Glutamatergic neuron (in vitro differentiated cells): ENCODE measurements at places on chromosomes 1 and 21.
A peak's percentile ranks its signal among the peaks of the same experiment; 100 is the strongest.

DNA sequence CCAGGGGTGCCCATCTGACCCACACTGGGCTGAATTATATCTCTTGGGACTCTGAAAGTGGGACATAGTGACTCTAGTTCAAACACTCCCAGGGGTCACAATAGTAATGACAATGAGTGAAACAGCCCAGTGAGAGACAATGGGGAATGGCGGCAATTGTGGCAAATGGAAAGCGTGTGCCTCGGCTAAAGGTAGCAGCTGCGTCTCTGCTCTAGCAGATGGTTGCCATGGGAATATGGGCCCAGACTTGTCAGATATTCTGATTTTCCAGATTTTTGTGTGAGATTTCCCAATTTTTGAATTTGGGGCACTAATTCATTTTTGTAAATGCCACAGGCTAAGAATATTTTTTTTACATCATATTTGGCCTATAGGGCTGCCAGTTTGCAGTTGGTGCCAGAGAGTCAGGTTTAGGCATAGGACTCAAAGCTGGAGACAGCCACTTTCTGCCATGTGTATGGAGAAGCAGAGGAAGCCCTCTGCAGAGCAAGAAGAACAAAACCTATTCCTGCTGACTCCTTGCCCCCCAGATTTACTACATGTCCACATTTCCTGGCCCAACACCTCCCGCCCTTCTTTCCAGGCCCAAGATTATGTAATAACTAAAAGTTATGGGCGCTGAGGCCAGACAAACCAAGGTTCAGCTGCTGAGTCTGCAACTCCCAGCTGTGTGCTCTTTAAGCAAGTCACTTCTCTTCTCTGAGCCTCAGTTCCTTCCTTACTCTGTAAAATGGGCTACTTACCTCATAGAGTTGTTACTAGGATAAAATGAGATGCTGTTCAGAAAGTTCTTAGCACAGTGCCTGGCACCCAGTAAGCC, 21.6 kb upstream of the PTP4A2 start:
- DNase-seq: no peak

GRCh38 chr1:92709738-92710137, 75.2 kb downstream of the EVI5 start:
- peak; percentile 23 for DNase-seq

DNA sequence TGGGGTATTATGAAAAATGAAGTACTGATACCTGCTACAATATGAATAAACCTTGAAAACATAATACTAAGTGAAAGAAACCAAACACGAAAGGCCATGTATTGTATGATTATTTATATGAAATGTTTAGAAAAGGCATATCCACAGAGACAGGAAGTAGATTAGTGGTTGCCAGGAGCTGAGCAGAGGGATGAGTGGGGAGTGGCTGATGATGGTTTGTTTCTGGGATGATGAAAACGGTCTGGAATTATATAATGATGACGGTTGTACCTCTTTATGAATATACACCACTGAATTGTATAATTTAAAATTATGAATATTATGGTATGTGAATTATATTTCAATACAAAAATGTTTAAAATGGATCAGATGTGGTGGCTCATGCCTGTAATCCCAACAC, 63.8 kb upstream of the MPC2 start:
- no peak for DNase-seq

- DNase-seq: no peak
Observed at GRCh38 chr1:58709540-58710175, 9.8 kb upstream of the MYSM1 start.

DNA sequence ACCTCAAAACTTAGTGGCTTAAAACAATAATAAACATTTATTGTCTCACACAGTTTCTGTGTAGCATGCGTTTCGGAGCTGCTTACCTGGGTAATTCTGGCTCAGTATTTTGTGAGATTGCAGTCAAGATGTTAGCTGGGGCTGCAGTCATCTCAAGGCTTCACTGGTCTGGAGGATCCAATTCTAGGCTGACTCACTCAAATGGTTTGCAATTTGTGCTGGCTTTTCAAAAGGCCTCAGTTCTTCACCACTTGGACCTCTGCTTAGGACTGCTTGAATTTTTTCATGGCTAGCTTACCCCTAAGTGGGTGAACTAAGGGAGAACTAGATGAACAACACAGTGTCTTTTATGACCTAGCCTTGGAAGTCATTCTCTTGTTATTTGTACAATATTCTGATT, 21.0 kb downstream of the XPR1 start:
- no peak for DNase-seq

GRCh38 chr1:199855580-199855979, 171.9 kb upstream of the NR5A2 start:
- DNase-seq: no peak

DNA sequence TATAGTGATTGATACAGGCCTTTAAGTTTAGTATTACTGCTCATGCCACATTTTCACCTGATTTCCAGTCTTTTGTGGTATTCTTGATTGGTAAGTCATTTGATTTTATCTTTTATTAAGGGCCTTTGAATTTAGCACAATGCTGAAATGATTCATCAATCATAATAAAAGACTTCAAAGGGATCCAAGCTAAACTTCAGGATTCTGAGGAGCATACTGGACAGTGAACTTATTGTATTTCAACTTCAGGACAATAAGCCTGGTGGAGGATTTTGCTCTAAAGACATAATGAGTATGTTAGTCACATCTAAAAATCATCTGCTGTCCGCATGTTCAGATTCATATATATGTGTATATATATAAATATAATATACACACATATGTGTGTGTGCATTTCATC, 233.3 kb downstream of the SETD4 start:
- DNase-seq: no peak

GRCh38 chr1:51570063-51570710, 46.7 kb upstream of the OSBPL9 start:
- DNase-seq: no peak

- no peak for DNase-seq
Observed at GRCh38 chr1:73401666-73402065, 796.3 kb downstream of the LRRIQ3 start.

- DNase-seq: no peak
Observed at GRCh38 chr1:62325081-62325480, 5.8 kb upstream of the KANK4 start.

- DNase-seq: no peak
Observed at GRCh38 chr1:244173769-244174168, 122.7 kb downstream of the ZBTB18 start.

- no peak for DNase-seq
Observed at GRCh38 chr1:200207711-200208126, 180.2 kb downstream of the NR5A2 start.

- DNase-seq: no peak
Observed at GRCh38 chr1:35706846-35707600, 11.7 kb downstream of the C1orf216 start.

DNA sequence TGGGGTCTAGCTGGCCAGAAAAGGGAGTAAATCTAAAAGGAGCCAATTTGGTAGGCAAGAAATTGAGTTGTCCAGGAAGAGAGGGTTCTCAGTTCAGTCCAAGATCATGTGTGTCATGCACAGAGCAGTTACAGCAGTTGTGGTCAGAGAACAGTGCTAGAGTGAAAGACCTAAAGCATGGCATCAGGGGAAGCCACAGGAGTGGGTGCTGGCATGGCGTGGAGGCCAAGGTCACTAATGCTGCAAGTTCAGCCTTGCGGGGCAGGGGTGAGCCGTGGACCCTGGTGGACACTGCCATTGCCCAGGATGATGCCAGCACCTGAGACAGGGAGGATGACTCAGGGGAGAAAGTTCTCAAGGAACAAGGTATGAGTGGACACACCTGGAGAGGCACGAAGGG, 16.6 kb upstream of the TMEM125 start:
- DNase-seq: no peak

DNA sequence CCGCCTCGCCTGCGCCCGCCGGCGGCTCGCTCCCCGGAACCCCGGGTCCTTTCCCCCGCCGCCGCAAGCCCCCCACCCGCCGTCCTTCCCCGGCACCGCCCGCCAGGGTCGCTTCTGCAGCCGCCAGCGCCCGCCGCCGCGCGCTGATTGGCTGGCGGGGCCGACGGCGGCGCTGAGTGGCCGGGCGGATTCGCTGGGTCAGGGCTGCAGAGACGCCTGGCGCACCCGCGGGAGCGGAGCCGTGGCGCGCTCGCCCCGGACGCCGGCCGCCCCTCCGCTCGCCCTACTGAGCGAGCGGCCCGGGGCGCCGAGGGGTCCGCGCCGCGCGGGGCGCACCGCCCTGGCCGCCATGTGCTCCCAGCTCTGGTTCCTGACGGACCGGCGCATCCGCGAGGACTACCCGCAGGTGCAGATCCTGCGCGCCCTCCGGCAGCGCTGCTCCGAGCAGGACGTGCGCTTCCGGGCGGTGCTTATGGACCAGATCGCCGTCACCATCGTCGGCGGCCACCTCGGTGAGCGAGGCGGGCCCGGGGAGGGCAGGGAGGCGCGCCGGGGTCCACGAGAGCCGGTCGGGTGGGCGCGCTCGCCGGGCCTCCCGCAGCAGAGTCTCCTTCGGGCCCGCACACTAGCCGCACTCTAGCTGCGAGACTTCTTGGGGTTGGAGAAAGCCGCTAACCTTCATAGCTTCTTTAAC, at the start of gene RIMKLA:
TSS of gene RIMKLA (plus strand) at position 207 of the 694 bp plus-strand sequence. CDS start at position 350, 143 bp downstream.
- peak; percentile 84 for DNase-seq

GRCh38 chr1:86377341-86377740, 18.8 kb downstream of the ODF2L start:
- no peak for DNase-seq

DNA sequence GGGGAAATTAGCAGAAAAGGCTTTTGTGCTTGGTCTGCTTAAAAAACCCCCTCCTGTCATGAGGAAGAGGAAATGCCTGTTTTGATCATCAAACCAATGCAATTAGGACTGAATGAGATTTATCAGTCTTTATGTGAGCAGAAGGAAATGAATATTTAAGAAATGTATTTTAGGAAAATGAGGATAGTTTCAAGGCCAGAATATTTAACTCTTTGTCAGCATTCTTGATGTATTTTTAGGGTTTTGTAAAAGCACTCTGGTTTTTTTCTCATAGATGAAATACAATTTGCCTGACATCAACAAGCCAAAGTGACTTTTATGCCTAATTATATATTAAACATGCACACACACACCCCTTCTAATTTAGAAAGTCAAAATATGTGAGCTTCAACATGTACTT, 213.8 kb downstream of the GRIK1 start:
- no peak for DNase-seq

GRCh38 chr21:42012344-42012743, 2.2 kb upstream of the ZBTB21 start:
- DNase-seq: no peak

- DNase-seq: no peak
Observed at GRCh38 chr21:26100573-26100972, 70.0 kb downstream of the APP start.

DNA sequence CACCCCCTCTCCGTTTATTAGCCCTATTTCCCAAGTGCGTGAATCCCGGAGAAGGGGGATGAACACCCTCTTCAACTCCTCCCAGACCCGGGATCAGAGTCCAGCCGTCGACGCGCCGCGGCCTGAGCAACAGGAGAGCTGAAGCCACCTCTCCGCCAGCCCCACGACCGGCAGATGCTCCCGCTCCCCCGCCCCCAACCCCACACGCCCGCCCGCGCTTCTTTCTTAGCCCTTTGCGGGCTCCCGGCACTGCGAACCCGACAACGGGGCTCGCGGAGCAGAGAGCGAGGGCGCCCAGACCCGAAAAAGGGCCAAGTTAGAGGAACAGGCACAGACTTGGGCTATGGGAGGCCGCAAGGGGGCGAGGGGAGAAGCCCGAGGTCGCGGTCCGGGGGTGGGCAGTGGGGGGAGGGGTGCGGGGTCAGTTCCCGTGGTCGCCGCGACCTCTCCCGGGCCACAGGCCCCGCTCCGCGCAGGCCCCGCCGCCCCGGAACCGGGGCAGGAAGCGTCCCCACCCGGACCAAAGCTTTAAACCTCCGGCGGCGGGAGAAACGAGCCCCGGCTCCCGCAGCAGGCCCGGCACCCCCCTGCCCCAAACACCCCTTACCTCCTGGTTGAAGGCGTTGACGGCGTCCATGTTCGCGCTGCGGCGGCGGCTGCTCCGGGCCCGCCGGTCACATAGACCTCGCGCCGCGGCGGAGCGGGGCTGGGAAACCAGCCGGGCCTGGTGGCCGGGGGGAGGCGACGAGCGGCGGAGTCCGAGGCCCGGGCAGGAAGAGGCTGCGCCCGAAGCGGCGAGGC, 662 bp downstream of the SCAF4 start:
- DNase-seq: peak; percentile 71

DNA sequence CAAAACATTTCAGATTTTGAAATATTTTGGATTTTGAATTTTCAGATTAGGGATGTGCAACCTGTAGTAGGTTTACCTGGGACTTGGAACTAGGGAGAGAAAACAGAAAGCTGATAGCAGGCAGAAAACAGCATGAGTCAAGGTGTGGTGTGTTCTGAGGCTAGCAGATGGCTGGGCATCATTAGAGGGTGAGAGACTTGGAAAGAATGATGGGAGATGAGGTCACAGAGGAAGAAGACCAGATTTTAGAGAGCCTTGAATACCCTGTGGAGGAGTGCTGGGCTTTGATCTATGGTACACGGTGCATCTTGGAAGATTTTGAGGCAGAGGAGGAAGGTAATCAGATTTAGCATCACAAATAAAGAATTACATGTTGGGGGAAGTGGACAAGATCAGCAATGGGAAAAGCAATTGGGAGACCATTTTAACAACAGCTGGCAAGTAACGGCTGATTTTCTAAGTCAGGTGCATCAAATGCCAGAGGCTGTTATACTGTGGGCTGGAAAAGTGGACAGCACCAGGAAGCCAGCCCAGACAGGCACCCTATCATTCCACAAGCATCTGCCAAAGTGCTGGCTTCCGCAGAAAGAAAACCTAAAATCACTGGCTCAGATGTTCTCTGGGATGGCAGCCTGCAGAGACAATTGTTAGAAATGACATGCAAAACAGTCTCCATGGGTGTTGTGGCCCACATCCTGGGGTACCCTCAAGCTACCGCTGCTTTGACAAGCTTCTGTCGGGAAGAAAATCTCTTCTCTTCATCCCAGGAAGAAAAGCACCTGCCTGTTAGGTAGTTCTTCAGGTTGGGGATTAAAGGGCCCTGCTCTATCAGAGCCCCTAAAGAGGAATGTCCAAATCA, 30.9 kb upstream of the CAMK1G start:
- no peak for DNase-seq

DNA sequence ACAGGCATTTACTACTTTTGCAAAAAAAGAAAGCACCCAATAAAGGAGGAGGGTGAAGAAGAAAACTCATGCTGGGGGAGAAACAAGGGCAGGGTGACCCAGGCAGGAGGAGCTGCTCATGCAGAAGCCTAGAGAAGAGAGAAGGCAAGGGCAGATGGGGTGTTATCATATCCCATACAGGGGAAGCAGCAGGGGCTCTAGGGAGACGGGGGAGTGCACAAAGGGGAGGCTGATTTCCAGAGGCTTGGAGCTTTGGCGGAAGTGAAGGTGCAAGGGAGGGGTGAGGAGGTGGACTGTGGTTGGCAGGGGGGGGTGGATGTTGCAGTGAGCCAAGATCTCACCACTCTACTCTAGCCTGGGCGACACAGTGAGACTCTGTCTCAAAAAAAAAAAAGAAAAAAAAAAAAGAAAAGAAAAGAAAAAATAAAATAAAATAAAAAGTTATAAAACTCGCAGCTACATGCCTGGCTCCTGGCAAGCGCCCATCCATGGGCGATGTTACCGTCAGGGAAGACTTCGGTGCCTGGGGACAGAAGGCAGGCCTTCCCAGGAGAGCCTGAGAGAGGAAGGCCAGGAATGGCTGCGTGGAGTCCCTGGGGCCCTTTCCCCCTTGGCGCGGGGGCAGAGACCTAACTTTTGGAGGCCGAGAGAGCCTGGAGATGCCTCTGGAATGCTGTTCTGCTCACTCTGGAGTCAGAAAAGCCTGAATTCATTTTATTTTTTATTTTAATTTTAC, 3.3 kb upstream of the FCN3 start:
- DNase-seq: no peak

- DNase-seq: no peak
Observed at GRCh38 chr1:239722035-239722434, 335.7 kb downstream of the CHRM3 start.
